ENCODE measurements at places on chromosomes 5 and 9.
A peak's percentile ranks its signal among the peaks of the same experiment; 100 is the strongest.

GRCh38 chr5:152686931-152687330 is 281.9 kb upstream of the NMUR2 start:
- DNase-seq, result no peak

DNA sequence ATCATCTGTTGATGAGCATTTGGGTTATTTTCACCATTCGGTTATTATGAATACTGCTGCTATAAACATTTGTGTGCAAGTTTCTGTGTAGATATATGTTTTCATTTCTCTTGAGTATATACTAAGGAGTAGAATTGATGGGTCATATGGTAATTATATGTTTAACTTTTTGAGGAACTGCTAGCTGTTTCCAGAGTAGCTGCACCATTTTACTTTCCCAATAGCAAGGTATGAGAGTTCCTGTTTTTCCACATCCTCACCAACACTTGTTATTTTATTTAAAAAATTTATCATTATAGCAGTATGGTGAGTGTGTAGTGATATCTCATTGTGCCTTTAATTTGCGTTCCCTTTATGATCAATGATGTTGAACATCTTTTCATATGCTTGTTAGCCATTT is 29.2 kb downstream of the CD14 start:
- DNase-seq, result no peak

GRCh38 chr5:74408150-74409043 is 232.1 kb downstream of the ENC1 start:
- DNase-seq, result no peak

GRCh38 chr9:27487927-27488326 is 36.2 kb upstream of the IFNK start:
- no peak for DNase-seq

- no peak for DNase-seq
Measured at GRCh38 chr5:10849278-10849677, 88.2 kb upstream of the DAP start.

DNA sequence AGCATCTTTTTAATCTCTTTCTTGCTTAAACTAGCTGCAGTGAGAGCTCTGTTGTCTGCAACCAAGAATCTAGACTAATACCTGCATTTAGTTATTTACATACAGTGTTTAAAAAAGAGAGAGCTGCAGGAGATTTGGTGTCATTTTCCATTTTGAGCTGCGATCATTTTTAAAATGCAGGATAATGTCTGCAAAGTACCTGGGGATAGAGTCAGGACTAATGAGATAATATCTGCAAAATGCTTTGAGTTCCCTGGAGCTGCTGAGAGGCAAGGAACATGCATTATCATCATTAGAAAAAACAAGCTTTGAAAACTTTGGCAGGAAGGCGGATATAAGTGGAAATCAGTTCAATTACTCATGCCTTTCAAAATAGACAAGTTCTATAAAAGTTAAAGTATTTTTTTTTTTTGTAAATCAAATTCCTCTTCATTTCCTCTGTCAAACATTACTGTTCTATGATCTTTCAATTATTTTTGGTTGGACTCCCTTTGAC is 21.8 kb upstream of the ANKRD33B start:
- no peak for DNase-seq

- DNase-seq, result no peak
Measured at GRCh38 chr9:85554349-85554748, 187.4 kb downstream of the AGTPBP1 start.

- DNase-seq, result no peak
Measured at GRCh38 chr5:135185481-135186065, 151.5 kb upstream of the PITX1 start.

- DNase-seq, result no peak
Measured at GRCh38 chr5:39352951-39353350, 11.3 kb downstream of the C9 start.

GRCh38 chr5:2038321-2039179 is 155.8 kb upstream of the IRX4 start:
- DNase-seq, result peak; percentile 80

DNA sequence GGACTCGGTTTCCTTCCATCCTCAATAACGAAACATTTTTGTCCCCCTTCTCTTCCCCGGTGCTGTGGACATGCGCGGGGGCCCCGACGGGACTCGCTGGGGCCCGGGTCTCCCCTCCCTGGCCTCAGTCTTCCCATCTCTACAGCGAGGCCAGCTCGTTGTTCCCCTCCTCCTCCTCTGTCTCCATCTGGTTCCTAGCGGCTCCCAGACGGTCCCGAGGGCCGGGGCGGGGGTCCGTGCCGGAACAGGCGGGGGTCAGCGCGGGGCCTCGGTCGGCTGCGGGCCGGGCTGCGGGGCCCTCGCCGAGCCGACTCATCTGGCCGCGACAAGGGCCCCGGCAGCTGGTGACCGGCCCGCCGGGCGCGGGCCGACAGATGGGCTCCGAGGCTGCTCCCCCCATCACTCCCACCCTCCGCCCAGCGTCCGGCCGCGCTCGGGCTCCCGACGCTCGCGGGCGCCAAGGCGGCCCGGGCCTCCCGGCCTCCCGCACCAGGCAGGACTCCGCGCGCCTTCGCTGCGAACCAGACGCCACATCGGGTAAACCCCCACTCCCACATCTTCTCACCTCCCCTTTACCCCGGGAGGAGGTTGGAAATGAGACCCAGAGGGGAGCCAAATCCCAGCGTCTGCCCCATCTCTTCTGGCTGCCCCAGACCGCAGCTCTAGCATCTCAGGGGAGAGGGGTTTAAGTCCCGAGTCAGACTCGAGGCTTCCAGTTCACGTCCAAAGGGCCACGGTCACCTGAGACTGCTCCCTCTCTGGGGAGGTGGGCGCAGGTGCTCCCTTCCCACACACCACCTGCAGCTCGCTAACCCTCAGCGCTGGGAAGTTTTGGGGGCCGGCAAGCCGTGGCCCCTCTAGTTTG is 8.1 kb downstream of the BARHL1 start:
- DNase-seq, result no peak
